ENCODE measurements at places on chromosomes 1 and 21.
A peak's percentile ranks its signal among the peaks of the same experiment; 100 is the strongest.

- no peak for DNase-seq
Observed at GRCh38 chr1:212651521-212651920, 43.0 kb downstream of the ATF3 start.

GRCh38 chr1:63864224-63864641, 90.4 kb downstream of the ROR1 start:
- DNase-seq: no peak

DNA sequence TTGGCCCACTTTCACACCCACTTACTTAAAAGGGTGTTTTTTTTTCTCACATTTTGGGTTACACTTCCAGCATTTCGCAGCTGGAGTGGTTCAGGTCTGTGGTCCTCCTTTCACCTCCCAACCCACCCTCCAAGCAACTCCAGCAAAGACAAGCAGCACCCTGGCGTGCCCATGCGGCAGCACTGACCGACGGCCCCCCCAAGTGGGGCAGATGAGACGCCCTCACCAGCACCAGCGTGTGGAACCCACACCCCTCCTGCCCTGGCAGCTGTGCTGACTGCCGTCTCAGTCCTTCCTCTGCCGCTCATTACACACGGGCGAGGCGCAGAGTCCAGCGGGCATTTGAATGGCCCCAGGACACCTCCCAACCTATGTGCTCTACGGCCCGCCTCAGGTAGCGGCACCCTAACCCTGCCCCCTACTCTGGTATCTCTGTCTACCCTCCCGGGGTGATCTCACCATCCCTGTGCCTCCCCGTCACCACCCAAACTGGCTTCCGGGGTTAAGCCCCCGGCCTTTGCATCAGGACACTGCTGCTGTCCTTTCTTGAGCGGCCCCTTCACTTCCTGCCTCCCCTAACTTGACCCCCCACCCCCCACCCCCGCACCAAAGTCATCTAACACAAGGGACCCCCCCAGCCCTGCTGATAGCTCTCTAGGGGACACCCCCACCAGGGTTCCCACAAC, 10.9 kb downstream of the LSS start:
- no peak for DNase-seq

- no peak for DNase-seq
Observed at GRCh38 chr1:167106119-167106461, 12.2 kb downstream of the STYXL2 start.

DNA sequence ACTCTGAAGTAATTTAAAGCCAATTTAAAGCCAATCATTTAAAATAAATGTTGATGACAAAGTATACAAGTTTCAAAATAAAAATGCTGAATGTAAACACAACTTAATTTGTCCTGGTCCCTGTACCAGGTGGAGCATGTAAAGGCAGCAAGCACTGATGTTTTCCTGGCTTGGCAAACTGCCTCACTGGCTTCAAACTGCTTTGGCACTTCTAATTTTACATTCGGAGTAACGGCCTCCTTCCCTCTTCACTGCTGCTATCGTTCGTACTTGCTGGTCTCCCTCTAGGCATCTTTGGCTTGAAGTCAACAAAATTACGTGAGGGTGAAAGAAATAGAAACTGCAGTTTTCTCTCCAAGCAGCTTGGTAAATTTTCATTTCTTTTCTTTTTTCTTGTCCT, 287.9 kb downstream of the LTN1 start:
- DNase-seq: no peak

- DNase-seq: no peak
Observed at GRCh38 chr1:17603091-17603841, 63.8 kb downstream of the ARHGEF10L start.

- DNase-seq: no peak
Observed at GRCh38 chr1:245264226-245264625, 109.4 kb downstream of the KIF26B start.

- peak; percentile 81 for DNase-seq
Observed at GRCh38 chr1:21294266-21294989, 4.2 kb upstream of the ECE1 start.

Measured in T-helper 1 cell (primary cell).